ENCODE measurements at places on chromosomes 6 and 20. TPM values are rescaled to one million over a fixed set of nuclear protein-coding genes. Genes with fewer than 3 reads are reported as not detected.

SNAP25 gene
- total RNA-seq, result 0.37 TPM

DYNLT2 gene
- 1.1 TPM for total RNA-seq

SH3BGRL2 gene
- total RNA-seq, result 15.0 TPM

CST5 gene
- total RNA-seq, result not detected

PTCHD4 gene
- 1.6 TPM for total RNA-seq

HRH3 gene
- total RNA-seq, result not detected

PROKR2 gene
- total RNA-seq, result not detected

SUMO4 gene
- total RNA-seq, result 1.8 TPM

C6orf118 gene
- not detected for total RNA-seq

ZNF391 gene
- 2.4 TPM for total RNA-seq

PCK1 gene
- 0.93 TPM for total RNA-seq

GRCh38 chr6:36985417-36985807 is 584 bp downstream of the MTCH1 start:
- DNase-seq, result no peak

- DNase-seq, result no peak
Observed at GRCh38 chr6:21151530-21151929, 442.0 kb upstream of the SOX4 start.

DNA sequence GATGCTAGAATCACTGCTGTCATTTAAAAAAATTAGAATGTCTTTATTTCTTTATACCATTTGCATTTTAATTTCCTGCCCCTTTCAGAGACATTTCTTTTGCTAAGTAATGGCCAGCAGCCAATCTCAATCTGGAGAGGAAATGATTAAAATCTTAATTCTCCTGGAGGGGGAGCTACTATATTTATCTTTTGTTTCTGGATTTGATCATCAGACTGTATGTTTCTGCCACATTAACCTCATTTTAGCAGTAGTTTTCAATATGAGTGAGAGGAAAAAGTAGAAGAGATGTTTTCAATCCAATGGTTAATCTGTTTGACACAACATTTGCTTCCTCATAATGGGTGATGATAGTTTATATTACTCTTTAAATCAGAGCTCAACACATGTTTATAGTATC is 138.0 kb downstream of the FUT9 start:
- no peak for DNase-seq

DNA sequence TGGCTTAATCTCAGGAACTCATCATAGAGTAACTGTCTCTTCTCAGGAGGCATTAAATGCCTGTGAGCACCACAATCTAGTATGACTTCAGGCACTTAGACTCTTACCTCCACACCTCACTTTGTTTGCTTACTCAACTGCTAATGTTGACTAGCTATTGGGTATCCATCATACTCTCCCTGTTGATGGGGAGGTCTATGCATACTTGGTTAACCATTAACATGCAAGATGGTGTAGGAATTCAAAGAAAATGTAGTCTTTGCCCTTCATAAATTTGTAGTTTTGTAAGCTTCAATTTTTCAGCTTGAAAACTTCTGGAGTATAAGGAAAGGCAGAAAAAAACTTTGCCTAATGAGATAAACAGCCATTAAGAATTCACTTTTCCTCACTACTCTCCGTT is 501.0 kb upstream of the MARCKS start:
- DNase-seq, result no peak

GRCh38 chr6:131828080-131828479 is 20.3 kb downstream of the ENPP1 start:
- DNase-seq, result no peak

DNA sequence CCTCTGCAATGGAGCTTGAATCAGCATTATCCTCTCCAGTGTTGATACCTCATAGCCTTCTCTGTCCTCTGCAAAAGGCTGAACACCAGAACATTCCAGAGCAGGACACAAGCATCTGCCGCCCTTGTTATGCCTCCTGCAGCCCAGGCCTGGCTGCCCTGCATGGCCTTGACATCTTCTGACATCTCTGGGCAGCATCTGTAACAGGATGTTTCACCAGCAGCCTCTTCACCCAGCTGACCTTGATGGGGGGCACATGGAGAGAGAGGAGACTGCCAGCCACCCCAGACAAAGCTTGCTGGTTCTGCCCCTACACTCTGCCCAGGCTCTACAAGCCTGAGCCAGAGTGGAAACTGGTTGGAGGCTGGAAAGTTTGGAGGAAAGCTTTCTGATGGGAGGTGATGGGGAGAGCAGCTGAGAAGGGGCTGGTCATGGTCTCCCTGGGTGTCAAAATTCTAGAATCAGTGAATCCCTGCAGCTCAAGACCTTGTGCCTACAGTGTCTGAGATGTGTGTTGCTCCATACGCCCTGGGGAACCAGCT is 145.1 kb downstream of the MRPL14 start:
- peak; percentile 28 for DNase-seq

GRCh38 chr6:11822346-11822745 is 43.7 kb upstream of the ADTRP start:
- DNase-seq, result no peak

GRCh38 chr6:130012728-130013127 is 5.7 kb upstream of the L3MBTL3 start:
- DNase-seq, result no peak

DNA sequence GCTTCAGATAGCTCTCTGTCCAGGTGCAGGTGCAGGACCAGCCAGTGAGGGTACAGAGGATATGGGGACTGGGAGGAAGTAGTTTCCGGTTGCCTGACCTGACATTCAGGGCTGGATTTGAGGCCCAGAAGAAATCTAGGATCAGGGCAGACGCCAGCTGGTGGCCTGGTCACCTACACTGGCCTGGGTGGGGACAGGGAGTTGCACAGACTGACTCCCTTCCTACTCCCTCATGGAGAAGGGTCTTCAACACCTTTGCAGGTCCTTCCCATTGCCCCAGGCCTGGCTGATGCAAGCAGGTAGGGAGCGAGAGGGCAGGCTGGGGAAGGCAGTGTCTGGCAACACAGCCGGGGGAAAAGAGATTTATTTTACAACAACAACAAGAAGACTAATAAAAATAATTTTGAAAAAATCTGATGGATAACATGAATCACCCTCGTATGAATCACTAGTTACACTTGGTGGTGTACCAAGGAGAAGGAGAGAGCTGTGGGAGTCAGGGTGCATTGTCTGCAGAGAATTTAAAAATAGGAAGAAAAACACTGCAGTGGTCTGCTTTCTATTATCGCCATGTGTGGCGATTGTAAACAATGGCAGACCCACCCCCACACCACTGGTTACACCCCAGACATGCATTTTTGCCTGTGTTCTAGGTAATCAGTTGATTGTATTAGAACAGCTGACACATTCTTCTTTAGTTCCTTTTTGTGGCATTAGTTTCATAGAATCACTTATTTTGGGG is 62.3 kb upstream of the SNX9 start:
- no peak for DNase-seq

- peak; percentile 46 for DNase-seq
Observed at GRCh38 chr6:44036196-44036595, 91.1 kb downstream of the MRPL14 start.

DNA sequence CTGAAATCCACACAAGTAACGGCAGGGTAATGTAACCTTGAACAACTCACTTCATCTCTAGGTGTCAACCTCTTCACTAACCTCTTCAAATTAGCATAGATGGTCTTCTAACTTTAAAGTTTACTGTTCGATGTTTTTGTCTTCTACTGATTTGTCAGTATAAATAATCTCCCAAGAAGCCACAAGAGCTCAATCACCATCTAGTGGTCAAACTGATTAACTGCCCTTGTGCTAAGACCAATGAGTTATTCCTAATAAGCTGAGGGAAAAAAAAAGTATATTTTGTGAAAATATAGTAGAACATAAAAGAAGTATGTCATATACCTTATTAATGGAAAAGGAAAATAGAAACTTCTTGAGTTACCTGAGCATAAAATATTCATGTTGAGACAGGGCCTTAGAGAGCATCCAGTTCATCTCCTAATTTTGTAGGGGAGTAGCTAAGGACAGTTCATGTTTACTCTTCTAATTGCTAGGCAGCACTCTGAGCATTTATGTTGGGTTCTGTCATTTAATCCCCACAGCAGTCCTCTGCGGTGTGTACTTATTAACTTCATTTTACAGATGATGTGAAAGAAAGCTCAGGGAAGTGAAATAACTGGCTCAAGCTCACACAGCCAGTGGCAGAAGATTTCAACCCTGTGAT is 317.1 kb downstream of the ESR1 start:
- no peak for DNase-seq

DNA sequence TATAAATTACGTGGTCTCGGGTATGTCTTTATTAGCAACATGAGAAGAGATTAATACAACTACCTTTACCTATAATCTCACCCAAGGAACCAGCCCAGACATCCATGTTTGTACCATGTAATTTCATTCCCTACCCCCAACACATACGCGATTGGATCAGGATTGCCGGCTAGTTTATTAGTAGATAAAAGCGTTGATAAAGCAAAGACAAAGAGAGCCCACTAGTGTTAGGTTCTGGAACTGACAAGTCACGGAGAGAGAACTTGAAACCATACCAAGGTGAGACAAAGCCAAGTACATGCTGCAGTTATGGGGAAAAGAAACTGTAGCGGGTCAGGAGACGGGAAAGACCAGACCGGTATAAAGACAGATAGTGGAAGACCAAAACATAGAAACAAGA is 37.4 kb upstream of the FAM135A start:
- DNase-seq, result no peak

- no peak for DNase-seq
Observed at GRCh38 chr20:47269309-47270165, 87.0 kb downstream of the ZMYND8 start.

DNA sequence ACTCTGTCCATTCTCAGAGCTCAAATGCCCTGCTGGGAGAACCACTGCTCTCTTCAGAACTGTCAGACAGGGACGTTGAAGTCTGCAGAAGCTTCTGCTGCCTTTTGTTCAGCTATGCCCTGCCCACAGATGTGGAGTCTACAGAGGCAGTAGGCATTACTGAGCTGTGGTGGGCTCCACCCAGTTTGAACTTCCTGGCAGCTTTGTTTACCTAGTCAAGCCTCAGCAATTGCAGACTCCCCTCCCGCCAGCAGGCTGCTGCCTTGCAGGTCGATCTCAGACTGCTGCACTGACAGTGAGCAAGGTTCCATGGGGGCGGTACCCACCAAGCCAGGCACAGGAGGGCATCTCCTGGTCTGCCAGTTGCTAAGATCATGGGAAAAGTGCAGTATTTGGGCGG is 21.8 kb upstream of the UFL1 start:
- DNase-seq, result no peak

DNA sequence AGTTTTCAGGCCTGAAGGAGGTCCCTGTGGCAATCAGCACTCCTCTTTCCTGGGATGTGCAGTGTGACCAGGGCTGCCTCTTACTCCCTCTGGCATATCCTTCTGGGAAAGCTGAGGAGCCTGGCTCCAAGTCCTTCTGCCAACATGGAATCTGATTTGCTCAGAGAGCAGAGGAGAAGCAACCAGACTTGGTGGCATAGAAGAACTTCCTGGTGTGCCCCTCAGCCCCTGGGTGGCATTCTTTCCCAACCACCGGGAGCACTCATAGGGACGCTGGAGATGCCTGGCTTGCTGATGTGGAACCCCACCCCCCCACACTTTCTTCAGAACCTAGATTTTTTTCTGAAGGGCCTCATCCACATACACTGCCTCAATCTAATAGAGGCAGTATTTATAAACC is 107.6 kb upstream of the TRAF3IP2 start:
- DNase-seq, result no peak

DNA sequence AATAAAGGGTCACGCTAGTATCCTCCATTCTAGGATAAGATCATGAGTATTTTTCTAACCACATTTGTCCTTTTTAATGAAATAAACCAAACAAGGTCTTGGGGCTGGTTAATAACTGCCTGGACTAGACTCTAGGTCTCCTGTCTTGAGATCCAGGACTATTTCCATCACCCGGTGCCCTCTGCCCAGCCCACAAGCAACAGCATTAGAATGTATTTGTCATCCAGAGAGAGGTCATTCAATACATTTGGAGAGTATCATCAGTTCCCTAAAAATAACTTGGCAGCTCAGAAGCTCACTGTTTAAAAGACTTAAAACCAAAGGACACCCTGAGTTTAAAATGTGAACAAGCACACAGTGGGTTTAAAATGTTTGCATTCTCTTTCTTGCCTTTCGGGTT is 4.4 kb upstream of the RBM24 start:
- DNase-seq, result no peak
